GM19239 (cell line): ENCODE measurements at places on chromosomes 11 and 22.
A peak's percentile ranks its signal among the peaks of the same experiment; 100 is the strongest.

- DNase-seq, result no peak
Observed at GRCh38 chr11:6586434-6587359, 16.7 kb downstream of the RRP8 start.

DNA sequence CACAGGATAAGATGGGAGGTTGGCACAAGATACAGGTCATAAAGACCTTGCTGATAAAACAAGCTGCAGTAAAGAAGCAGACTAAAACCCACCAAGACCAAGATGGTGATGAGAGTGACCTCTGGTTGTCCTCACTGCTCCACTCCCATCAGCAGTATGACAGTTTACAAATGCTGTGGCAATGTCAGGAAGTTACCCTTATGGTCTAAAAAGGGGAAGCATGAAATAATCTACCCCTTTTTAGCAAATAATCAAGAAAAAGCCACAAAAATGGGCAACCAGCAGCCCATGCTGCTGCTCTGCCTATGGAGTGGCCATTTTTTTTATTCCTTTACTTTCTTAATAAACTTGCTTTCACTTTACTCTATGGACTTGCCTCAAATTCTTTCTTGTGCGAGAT, 8.7 kb upstream of the PIWIL4 start:
- no peak for DNase-seq

GRCh38 chr11:108909921-108910320, 245.1 kb downstream of the DDX10 start:
- DNase-seq, result no peak

DNA sequence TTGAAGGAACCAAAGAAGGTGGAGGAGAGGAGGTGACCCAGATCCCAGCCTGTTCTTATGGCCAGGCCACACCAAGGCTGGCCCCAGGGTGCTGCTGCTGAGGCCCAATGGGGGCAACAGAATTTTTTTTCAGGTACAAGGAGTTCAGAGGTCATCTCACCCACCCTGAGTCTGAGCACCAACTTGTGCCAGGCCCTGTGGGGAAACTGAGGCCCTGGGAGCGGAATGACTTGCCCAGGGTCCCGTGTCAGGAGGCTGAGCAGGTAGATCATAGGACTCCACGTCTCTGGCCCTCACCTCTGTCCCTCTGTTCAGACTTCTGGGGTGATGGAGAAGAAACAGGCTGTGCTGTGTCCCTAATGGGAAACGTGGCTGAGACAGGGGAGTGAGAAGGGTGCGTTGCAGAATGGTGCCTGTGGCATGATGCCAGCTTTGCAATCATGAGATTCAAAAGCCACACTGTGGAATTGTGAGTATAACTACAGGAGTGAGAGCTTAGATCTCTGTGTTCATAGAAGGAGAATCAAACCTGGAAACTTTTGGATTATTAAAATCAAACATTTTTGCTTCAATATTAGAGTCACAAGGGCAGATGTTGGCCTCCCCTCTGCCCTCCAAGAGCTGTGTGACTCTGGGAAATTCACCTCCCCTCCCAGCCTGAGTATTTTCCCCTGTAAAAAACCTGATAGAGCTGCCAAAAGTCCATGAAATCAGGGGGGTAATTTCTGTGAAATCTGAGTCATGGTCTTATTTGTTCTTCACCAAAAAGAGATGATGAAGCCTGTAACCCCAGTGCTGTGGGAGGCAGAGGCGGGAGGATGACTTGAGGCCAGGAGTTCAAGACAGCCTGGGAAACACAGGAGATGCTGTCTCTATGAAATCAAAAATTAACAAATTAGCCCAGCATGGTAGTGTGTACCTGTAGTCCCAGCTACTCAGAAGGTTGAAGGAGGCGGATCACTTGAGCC, 874 bp downstream of the APOL1 start:
- no peak for DNase-seq

DNA sequence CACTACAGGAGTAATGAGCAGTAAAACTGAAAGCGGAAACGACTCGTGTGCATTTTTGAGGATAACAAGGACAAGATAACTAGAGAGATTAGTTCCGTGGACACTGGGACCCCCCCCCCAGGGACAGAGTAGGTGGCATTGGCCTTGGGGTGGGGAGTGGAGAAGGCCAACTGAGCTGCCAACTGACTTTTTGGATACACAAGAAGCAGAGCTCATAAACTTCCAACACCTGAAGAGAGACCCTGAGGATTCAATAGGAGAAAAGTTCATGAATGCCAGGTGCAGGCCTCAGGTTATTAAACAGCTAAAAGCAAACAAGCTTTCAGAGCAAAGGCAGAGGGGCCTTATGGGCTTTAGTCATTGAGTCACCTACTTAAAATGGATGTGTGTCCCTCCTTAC, 17.6 kb upstream of the PRSS23 start:
- DNase-seq, result no peak

DNA sequence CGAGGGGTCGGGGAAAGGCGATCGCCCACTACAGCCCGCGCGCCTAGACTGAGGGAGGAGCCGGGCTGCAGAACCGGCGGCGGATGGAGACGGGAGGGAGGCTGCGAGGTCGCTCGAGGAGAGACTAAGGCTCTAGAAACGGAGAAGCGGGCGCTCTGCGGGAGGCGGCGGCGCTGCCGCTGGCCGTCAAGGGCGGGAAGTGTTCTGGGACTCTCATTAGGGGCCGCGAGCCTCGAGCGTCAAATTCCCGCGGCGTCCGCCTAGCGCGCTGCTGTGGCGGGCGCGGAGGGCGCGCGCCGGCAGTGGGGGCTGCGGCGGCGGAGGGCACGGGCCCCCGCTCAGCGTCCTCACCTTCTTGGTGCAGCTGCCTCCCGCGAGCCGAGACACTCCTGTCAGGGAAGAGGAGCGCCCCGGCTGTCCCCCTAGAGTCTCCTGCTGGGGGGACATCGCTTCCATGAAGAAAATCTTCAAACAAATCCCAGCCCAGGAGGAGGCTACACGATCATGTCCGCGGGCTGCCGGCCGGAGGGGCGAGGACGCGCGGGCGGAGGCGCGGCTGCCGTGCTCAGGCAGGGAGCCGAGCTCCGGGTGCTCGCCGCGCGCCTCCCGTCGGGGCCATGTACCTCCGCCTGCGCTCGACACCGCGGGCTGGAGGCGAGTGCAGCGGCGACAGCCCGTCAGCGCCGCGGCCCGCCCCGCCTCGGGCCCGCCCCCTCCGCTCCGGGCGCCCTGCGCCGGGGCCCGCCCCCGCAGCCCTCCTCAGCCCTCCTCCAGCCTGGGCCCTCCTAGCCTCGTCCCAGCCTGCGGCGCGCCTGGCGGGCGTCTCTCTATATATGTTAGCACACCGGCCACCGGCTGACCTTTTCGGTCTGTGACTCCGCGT, at the start of gene ARHGAP20:
Gene ARHGAP20 (minus strand): TSS at position 662 of the 883 bp plus-strand sequence. CDS start 206 bp downstream, at position 456.
- DNase-seq, result peak; percentile 61

DNA sequence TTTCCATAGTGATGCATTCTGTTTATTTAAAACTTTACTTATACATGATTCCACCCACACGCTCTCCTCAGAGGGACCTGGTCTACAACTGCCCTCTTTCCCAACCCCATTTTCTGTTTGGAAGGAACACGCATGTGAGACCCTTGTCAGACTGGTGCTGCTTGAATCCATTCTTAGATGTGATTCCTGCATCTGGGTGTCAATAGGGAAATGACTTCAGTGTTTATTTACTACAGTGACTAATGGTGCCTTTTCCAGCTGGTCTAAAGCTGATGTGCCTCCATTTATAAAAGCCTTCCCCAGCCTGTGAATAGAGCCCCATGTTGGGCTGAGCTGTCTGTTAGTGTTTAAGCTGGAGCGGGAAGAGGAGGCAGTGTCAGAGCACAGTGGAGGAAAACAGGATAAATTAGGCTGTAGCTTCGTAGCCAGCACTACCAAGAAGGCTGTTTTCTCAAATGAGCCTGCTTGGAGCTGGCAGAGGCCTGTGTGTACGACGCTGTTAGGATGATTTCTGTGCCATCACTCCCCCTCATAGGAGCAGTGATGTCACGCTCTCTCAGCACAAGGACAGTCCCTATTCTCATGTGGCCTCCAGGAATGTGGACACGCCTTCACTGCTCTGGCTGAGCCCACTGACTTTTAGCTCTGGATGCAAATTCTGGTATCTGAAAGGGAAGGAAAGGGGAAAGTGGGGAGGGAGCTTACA, 18.9 kb upstream of the C11orf96 start:
- DNase-seq, result no peak

DNA sequence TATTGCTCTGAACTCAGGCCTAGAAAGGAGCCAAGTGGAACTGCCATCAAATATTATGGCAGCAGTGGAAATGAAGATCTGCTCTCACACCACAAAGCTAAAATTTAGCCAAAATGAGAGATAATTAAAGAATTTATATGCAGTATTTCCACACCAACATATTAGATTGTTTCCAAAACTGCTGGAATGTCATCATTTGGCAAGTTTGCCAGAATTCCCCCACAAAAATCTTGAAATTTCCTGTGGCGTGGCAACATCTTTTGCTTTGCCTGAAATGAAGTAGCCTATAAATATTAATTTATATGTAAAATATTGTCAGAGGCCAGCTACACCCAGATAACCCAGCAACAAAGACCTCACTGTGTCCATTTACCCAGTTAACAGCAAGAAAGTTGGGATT, 13.8 kb downstream of the C11orf71 start:
- DNase-seq, result no peak

- DNase-seq, result no peak
Observed at GRCh38 chr11:120011836-120012235, 126.1 kb downstream of the TRIM29 start.

DNA sequence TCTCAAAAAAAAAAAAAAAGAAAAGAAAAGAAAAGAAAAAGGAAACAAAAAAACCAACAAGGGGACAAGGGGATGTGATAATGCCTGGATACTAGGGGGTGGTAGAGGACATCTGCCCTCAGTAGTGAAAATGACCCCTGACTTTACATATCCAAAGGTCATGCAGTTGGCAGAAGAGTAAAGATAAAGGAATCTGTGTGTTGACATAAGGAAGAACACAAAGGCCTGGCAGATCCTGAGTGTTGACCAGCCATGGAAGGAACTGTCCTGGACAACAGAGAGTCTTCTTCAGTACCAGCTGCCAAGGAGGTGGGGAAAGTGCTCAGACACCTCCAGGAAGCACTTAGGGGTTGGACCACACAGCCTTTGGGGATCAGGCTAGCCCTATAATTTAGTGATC, 12.6 kb downstream of the SLC43A1 start:
- no peak for DNase-seq

- DNase-seq, result peak; percentile 38
Observed at GRCh38 chr22:42397332-42398249, 34.6 kb downstream of the NFAM1 start.

GRCh38 chr11:13884158-13884799, 78.2 kb upstream of the SPON1 start:
- DNase-seq, result no peak

DNA sequence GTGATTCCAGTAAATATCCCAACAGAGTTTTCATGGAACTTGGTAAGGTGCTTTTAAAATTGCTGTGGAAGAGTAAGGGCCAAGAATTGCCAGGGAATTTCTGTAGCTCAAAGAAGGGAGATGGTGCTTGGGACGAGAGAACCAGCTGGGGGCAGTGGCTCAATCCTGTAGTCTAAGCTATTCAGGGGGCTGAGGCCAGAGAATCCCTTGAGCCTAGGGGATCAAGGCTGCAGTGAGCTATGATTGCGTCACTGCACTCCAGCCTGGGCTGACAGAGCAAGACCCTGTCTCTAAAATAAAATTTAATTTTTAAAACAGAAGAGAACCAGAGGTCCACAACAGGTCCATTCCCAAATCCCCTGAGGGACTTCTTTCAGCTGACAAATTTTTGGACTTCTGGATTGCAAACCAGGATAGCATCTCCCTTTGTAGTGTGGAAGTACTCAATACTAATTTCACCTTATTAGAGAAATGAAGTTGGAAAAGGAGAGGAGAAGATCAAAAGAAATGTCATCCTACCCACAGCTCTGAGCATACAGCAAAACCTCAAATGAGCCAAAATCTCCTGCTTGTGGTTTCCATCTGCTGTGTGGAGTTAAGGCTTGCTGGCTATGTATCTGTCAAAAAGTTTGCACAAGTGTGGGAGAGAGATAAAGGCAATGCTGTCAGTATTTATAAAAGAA, 59.2 kb upstream of the CLPB start:
- no peak for DNase-seq

GRCh38 chr11:71447791-71448256, 369 bp downstream of the DHCR7 start:
- DNase-seq, result no peak

- DNase-seq, result no peak
Observed at GRCh38 chr11:92776676-92777075, 192.8 kb upstream of the MTNR1B start.

- DNase-seq, result no peak
Observed at GRCh38 chr11:123221584-123221983, 26.5 kb upstream of the CLMP start.

- no peak for DNase-seq
Observed at GRCh38 chr11:1796413-1797011, 32.8 kb upstream of the CTSD start.

GRCh38 chr11:75523189-75523588, 2.6 kb downstream of the GDPD5 start:
- DNase-seq, result no peak

GRCh38 chr11:67530282-67530592, 7.0 kb upstream of the CABP2 start:
- DNase-seq, result no peak

GRCh38 chr11:126588630-126589491, 233.4 kb downstream of the ST3GAL4 start:
- no peak for DNase-seq

DNA sequence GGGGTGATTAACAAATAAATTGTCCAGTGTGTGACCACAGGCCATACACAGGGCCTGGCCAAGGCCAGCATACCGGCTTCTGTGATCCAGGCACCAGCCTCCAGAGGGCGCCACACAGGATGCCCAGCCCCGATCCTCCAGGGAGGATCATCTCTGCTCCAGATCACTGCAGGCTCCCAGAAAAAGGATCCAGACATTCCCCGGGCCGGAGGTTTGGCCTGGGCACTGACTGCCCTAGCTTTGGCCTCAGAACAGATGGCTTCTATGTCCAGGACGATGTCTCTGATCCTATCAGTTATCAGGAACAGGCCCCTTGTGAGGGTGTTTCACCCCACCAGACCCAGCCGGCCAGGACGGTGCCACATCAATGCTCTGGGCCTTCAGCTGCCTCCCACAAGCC, 74.5 kb upstream of the LMO1 start:
- DNase-seq, result peak; percentile 66

GRCh38 chr11:87020336-87020735, 17.4 kb upstream of the TMEM135 start:
- no peak for DNase-seq

DNA sequence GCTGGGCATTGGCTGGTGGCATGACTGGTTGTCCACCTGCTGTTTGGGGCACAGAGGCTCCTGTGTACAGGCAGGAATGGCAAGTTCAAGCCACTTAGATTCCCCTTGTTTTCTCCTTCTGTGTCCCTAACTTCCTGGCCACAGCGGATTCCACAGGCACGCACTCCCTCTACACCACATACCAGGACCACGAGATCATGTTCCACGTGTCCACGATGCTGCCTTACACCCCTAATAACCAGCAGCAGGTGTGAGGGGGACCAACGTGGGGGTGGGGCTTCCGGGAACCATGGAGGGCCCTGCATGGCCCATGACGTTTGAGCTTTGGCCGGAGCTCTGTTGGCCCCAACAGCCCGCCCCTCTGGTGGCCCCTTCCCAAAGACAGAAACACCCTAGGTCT, 7.8 kb downstream of the SIPA1 start:
- DNase-seq, result no peak
